ENCODE measurements at places on chromosomes 5 and 9.
A peak's percentile ranks its signal among the peaks of the same experiment; 100 is the strongest.

- peak; percentile 16 for DNase-seq
Observed at GRCh38 chr9:94576131-94576530, 17.5 kb downstream of the FBP2 start.

DNA sequence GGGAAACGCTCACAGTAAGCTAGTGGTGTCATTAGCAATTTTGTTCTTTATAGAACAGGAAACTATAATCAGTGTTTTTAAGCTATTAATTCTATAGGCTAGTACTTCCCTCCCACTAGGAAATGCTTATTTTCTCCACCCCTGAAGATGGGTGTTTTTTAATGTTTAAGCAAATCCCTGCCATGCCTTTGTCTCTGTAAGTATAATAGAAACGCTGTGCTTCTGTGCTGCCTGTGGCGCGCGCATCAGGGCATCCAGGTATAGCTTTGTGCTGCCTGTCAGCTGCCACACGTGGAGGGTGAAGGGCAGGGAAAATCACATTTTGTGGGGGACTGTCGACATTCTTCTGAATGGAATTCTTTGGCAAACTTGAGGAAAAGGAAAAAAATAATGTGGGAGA, 217.5 kb downstream of the RAB3C start:
- DNase-seq = no peak

DNA sequence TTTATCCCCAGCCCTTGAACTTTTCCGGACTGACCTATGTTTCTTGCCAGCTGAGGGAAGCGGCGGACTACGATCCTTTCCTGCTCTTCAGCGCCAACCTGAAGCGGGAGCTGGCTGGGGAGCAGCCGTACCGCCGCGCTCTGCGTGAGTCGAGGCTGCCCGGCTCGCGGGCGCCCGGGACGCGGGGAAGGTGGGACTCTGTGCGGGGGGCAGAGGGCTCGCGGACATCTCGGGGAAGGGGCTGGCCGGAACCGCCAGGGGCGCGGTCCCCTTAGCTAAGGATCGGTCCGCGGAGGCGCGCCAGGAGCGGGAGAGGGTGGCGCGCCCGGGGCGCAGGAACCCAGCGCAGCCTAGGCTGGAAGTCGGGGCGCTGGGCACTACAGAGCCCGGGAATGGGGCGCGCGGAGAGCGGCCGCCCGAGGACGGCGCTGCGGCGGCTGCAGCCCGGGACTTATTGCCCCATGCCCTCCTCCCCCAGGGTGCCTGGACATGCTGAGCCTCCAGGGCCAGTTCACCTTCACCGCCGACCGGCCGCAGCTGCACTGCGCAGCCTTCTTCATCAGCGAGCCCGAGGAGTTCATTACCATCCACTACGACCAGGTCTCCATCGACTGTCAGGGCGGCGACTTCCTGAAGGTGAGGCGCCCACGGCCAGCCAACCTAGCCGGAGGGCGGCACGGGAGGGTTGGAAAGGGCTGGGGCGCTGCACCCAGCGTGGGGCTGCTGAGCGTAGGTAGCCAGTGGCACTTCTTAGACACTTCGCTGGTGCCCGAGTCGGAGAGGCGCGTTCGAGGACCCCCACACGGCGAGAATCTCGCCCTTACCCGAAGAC, 922 bp downstream of the CRHBP start:
- no peak for DNase-seq

- no peak for DNase-seq
Observed at GRCh38 chr5:113524927-113525326, 11.4 kb downstream of the YTHDC2 start.

DNA sequence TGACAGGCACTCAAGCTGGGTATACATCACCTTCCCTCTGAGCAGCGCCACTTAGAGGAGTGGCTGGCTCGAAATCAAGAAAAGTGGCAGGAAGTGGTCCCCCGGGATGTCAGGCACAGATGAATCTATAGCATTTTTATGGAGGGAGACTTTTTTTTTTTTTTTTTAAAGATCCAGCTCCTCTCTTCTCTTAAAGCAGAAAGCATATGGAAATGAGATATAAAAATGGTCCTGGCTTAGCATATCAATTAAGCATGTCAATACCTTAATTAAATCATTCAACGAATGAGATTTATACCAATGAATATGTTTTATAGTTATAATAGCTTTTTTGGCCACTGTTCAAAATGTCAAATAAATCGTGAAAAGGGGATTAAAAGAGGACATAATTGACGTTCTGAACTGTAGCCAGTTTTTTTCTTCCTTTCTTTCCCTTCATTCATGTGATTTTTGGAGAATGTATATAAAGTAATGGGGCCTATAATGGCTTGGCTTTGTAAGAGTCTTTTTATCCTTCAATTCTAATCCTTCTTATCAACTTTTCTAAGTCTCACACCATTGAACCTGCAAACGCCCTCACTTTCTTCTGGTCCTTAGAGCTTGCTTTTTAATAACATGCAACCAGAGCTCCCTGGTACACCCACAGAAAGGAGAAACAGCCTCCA, 319.2 kb upstream of the PANK3 start:
- no peak for DNase-seq

- no peak for DNase-seq
Observed at GRCh38 chr5:160457252-160457651, 35.6 kb downstream of the PTTG1 start.

- no peak for DNase-seq
Observed at GRCh38 chr9:91492237-91492636, 68.6 kb upstream of the NFIL3 start.

GRCh38 chr9:36158917-36159316, 10.3 kb upstream of the CCIN start:
- DNase-seq = no peak

- peak; percentile 91 for DNase-seq
Observed at GRCh38 chr5:171420431-171421241, 1.2 kb downstream of the FGF18 start.
